ENCODE measurements at places on chromosomes 4 and X.

GRCh38 chr4:184907216-184907615 lies 81.4 kb upstream of the ACSL1 start:
- no peak for DNase-seq

GRCh38 chr4:14867847-14868246 lies 134.4 kb upstream of the CPEB2 start:
- no peak for DNase-seq

GRCh38 chr4:142540483-142540804 lies 305.7 kb downstream of the INPP4B start:
- no peak for DNase-seq

- DNase-seq, result no peak
Measured at GRCh38 chr4:152039023-152039481, 278.2 kb upstream of the GATB start.

GRCh38 chrX:101658661-101659491 lies 774 bp downstream of the ARMCX2 start:
- peak; percentile 38 for DNase-seq

DNA sequence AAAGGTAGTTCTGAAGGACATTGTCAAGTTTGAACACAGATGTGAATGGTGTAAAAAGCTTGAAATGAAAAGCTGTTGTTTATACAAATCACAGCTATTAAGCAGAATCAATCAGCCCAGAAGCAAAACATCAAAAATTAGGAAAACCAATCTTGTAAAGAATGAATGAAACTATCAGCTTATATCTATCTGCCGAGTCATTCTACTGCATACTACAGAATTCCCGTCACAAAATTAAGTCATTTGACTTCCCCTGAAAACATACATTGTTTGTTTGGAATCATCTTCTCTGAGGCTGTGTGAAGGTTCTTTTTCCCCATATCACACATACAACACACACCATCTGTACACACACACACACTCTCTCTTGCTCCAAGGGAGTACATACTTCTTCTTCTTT lies 80.3 kb downstream of the RFC1 start:
- no peak for DNase-seq

GRCh38 chrX:79078114-79078513 lies 66.4 kb upstream of the GPR174 start:
- DNase-seq, result no peak

DNA sequence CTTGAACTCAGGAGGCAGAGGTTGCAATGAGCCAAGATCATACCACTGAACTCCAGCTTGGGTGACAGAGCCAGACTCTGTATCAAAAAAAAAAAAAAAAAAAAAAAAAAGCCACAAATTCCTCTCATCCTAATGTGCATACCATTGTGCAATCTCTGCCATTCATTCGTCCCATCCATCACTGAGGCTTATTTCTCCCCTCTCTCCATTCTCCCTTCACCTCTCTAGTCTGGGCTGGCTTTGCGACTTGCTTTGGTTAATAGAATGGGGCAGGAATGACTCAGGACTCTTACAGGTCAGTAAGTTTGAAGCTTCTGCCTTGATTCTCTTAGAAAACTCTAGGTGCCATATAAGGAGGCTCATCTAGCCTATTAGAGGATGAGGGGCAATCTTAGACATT lies 60.3 kb upstream of the DDX3X start:
- no peak for DNase-seq

GRCh38 chr4:78691971-78692821 lies 84.0 kb upstream of the BMP2K start:
- no peak for DNase-seq

DNA sequence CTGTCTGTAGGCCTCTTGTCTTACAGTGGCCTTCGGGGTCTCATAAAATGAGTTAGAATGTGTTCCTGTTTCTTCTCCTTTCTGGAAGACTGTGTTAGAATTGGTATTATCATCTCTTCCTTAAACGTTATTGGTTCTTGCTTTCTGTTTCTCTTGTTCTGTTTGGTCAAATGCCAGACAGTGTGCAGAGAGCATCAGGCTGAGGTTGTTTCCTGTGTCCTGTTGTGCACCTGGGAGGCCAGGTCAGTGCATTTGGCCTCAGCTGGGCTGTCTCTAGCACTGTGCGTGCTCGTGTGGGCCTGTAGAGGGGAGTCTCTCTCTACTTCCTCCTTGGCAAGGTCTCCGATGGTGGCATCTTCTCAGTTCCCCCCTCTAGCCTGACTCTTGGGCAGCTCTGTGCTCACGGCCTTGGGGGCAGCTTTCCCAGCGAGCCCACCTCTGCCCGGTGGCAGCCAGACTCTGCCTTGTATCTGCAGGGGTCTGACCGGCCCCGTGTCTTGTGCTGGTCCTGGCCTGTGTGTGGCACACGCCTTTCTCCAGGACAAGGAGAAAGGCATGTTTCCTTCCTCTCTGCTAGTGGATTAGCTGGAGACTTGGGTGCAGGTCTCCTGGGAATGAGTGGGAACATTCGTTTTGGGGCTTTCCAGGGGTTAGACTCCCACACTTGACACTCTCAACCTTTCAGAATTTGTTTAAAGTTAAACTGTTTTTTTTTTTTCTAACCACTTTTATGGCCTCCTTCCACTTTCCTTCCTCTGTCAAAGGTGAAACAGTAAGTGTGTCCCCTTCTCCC lies 62.3 kb downstream of the FAM193A start:
- peak; percentile 51 for DNase-seq

GRCh38 chr4:41323706-41324105 lies 67.0 kb downstream of the UCHL1 start:
- DNase-seq, result no peak

DNA sequence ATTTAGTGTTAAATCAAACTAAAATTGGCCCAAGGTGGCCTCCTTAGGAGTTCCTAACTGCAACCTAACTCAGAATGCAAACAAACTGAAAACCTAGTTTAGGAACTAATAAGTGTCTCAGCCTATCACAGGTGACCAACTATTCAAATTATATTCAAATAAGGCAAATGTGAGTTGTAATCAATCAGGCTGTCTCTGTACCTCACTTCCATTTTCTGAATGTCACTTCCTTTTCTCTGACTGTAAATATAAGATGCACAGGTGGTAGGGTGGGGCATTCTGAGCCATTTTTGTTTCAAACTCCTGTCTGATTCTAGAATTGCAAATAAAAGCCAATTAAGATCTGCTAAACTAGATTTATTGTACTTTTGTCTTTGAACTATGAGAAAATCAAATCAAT lies 401.5 kb downstream of the PPP3CA start:
- DNase-seq, result no peak

GRCh38 chrX:2313864-2314640 lies 186.7 kb downstream of the DHRSX start:
- no peak for DNase-seq

- no peak for DNase-seq
Measured at GRCh38 chrX:38327775-38328081, 419 bp upstream of the RPGR start.

GRCh38 chrX:41519468-41519867 lies 72.3 kb downstream of the NYX start:
- DNase-seq, result no peak

DNA sequence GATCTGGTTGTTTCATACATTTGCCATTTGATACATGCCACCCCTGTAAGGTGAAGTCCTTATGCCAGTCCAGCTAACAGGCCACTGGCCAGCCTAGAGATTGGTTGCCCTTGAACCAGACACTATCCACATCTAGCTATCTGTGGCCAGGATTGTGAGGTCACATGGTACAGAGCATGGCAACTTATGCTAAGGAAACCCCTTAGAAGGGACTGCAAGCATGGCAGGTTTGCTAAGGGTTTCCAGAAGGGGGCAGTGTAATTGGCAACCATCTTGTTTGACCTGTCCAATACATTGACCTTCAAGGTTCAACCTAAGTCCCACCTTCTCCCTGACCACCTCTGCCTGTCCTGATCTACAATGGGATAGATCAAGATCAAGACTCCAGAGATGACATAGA lies 47.5 kb downstream of the SMC1A start:
- DNase-seq, result no peak

DNA sequence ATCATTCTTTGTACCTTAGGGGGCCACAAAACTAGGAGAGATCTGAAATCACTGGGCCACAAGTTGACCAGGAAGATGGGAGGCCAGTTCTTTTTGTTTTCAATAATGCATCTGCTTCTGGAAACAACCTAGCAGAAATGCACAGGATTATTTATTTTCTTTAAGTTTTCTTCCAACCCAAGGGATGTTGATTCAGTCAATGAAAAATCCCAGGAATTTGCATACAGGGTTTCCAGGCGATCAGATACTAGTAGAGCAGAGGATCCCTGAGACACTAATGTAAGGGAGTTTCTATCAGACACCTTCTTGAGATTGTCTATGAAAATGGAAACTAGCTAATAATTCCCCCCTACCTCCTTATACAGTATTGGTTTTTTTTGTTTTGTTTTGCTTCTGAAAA lies 7.4 kb downstream of the ATOH1 start:
- no peak for DNase-seq

DNA sequence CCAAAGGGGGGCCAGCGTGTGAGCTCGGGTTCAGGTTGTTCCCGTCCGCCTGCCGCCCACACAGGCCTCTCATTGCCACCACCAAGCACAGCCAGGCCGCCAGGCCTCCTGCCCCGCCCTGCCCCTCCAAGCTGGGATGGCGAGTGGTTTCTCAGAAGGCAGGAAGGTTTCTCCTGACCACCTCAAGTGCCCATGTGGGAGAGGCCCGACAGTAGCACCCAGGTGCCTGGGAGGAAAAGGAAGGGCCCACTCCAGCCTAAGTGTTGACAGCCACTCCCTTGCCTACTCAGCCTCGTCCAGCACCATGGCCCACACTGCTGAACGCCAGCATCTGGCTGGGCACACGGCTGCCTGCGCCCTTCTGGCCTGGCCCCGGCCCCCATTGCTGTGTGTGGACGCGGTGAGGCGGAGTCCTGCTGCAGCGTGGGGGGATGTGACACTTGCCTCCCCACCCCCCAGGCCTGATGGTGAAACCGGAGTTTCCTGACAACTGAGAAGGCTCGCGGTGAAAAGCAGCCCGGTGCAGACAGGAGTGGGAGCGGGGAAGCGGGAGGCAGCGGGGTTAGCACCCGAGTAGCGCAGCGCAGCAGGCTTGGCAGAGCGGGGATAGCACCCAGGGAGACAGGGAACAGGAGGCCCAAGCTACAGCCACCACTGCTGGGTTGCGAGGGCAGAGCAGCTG lies 19.2 kb downstream of the FLNA start:
- DNase-seq, result no peak

GRCh38 chrX:51747671-51748070 lies 4.4 kb downstream of the GSPT2 start:
- no peak for DNase-seq

All from GM12891 (cell line).